ENCODE measurements at places on chromosomes 3 and 15.

DNA sequence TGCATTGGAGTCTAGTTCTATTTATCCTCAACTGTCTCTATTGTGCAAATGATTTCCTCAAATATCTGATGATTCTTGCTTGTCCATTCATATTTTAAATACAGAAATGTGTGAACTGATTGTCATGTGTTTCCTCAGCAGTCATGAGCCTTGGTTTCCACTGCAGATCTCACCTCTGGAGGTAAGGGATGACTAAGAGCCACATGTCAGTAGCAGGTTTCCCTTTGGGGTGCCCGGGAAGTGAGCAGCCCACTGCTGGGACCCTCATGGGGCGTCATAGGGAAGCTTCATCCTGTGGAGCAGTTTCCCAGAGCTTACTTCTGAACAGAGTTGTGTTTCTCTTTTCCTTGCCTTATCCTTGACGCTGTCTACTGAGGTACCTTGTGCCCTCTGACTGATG lies 149.2 kb upstream of the TOPAZ1 start:
- DNase-seq, result no peak

DNA sequence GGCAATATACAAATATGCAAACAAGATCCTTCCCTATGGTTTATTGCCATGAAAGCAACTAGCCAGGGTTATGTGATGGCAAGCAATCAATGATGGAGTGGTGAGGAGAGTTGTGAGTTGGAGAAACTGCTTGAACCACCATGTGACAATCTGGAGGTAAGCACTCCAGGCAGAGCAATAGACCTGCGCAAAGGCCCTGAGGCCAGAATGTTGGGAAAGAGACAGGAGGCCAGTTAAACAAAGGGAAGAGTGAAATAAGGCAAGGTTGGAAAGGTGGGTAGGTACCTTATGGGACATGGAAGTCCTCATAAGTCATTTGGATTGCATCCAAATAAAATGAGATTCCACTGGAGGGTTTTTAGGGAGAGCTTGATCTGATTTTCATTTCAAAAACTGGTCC lies 80.0 kb upstream of the WNT5A start:
- no peak for DNase-seq

DNA sequence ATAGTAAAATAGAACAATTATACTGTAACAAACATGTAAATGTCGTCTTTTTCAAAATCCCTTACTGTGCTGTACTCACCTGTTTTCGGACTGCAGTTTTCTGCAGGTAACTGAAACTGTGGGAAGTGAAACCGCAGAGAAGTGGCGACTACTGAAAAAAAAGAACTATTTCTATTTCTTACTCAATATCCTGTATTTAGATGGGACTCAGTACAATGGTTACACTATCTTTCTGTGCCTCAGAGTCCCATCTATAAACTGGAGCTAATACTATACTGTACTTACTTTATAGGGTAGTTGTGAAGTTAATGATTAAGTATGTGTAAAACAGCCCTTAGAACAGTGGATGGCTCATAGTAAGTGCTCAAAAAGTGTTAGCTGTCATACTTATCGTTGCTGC lies 14.3 kb upstream of the P2RY12 start:
- no peak for DNase-seq

GRCh38 chr15:42375941-42376340 lies 16.6 kb downstream of the CAPN3 start:
- DNase-seq, result no peak

DNA sequence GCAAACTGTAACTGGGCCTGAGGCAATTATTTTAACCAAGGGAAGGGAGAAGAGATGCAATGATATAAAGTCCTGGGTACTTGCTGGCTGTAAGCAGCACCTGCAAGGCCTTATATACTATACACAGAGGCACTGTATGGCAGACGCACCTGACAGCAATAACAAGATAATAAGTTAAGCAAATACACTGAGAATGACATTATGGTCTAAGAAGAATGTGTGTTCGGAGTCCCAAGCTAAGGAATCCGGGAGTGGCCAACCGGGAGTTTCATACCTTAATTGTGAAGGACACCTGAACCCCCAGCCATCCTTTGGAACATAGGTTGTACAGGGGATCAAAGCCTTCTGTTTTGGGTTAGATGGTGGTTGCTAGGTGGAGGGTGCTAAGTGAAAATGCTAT lies 13.7 kb downstream of the FAM240A start:
- no peak for DNase-seq

DNA sequence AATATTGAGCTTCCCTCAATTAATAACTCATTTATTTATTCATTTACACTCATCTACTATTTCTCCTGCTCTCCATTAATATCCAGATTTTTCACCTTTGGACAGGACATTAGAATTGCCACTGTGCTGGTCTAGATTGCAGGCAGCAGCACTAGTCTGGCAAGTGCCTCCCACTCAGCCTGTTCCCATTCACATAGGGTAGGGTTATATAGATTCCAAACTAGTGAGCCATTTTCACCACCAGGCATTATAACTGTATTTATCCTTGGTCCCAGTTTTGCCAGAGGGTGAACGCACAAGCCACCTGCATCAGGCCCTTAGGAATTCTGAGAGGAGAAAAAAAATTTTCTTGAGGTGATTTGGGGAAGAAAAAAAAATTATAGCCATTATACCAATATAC lies 44.5 kb downstream of the ANAPC13 start:
- no peak for DNase-seq

- DNase-seq, result no peak
These were observed 23.2 kb downstream of the ALS2CL start for GRCh38 chr3:46670000-46670890.

GRCh38 chr15:92385096-92385495 lies 8.6 kb upstream of the ST8SIA2 start:
- DNase-seq, result no peak
